ENCODE measurements at places on chromosomes 16 and 17.

GRCh38 chr16:14437426-14437825 lies 192.6 kb downstream of the PARN start:
- no peak for DNase-seq

DNA sequence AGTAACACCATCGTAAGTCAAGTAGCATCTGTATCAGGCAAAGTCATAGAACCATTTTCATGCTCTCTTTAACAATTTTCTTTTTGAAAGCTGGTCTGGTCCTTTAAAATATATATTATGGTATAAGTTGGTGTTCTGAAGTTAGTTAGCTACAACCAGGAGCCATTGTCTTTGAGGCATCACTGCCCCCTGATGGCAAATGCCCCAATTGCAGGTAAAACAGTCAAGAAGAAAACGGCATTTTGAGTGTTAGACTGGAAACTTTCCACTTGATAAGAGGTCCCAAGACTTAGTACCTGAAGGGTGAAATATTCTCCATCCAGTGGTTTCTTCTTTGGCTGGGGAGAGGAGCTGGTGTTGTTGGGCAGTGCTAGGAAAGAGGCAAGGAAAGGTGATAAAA lies 14.1 kb downstream of the TP53 start:
- DNase-seq, result no peak

- no peak for DNase-seq
These were observed 23.7 kb downstream of the ARSG start for GRCh38 chr17:68314916-68315535.

DNA sequence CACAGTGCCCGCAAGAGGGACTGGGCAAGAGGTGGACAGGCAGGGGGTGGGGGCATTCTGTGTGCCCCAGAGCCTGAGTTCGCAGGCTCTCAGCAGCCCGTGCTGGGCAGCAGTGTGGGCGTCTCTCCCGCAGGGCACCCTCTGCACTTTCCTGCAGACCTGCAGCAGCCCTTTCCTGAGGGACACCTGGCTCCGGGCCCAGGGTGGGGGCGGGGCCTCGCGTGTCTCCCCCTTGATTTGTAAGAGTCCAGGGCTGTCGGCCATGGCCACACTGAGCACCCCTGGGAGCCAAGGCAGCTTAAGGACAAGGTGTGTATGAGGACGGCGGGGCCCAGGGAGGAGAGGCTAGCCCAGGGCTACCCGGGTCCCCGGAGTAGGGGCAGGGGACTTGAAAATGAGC lies 33.4 kb upstream of the SLC38A10 start:
- DNase-seq, result no peak

- no peak for DNase-seq
These were observed 2.5 kb downstream of the VASN start for GRCh38 chr16:4373909-4374742.

GRCh38 chr17:79024901-79025737 lies 1.1 kb downstream of the C1QTNF1 start:
- DNase-seq, result no peak

- peak; percentile 50 for DNase-seq
These were observed 597 bp downstream of the OVCA2 start for GRCh38 chr17:2042390-2042847.

DNA sequence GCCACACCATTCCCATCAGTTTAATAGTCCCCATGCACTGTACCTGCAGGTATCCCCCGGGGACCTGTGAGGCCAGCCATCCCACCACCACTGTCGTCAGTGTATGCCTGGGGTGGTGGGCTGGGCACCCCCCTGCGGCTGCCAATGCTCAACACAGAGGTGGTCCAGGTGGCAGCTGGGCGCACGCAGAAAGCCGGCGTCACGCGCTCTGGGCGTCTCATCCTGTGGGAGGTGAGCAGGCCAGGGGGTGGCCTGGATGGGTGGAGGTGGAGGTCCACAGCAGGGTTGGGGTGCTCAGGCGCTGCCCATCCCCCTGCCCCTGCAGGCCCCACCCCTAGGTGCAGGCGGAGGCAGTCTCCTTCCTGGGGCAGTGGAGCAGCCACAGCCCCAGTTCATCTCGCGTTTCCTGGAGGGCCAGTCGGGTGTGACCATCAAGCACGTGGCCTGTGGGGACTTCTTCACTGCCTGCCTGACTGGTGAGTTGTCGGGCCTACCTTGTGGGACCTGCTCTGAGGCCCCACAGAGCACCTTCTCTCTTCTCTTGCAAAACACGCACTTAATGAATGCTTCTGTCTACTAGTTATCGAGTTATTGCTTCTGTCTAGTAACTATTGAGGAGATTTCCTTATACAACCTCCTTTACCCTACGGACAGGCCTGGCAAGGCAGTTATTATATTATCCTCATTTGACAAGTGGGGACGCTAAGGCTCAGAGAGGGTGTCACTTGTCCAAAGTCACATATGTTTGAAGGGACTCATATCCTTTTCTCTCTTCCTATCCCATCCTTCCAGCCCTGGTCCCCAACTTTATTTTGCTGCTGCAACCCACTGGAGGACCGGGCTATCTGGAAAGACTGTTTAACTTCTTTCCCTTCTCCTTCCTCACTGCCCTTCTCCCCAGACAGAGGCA lies 5.8 kb upstream of the TRAF4 start:
- no peak for DNase-seq

GRCh38 chr16:27549464-27549745 lies 308 bp downstream of the GTF3C1 start:
- DNase-seq, result no peak

- no peak for DNase-seq
These were observed 504.2 kb upstream of the SALL1 start for GRCh38 chr16:51655249-51655648.

- DNase-seq, result no peak
These were observed 61.8 kb upstream of the ENDOV start for GRCh38 chr17:80352991-80353665.

DNA sequence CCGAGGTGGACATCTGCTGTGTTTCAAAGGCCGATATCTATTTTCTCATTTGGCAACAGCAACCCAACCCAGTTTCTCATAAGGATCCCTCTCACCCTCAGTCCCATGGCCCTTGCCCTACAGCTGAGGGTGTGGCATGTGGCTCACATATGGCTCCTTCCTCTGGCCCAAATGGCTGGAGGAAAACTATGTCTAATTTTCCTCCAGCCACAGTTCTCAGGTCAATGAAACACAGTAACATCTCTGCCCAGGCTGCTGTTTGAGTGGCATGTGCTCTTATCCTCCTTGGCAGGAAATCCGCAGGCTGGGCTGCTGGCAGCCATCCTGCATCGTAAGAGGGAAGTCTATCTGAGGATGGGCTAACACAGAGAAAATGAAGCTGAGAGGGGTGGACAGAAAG lies 24.1 kb downstream of the SERPINF1 start:
- DNase-seq, result no peak

DNA sequence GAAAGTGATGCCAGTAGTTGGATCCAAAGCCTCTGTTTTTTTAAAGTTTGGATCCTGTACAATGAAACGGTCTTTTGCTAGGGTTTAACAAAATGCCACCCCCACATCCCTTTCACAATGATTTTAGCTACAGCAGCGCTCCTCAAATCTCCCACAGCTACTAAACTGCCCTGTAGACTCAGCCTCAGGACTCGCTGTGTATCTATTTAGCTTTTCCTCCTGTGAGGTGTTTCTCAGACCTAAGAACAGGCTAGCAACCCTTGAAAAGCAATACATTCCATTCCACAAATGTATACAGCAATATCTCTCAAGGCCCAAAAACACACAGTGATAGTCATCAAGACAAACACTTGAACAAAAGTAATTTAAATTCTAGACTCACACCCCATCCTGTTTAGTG lies 206.4 kb downstream of the ZFHX3 start:
- no peak for DNase-seq

DNA sequence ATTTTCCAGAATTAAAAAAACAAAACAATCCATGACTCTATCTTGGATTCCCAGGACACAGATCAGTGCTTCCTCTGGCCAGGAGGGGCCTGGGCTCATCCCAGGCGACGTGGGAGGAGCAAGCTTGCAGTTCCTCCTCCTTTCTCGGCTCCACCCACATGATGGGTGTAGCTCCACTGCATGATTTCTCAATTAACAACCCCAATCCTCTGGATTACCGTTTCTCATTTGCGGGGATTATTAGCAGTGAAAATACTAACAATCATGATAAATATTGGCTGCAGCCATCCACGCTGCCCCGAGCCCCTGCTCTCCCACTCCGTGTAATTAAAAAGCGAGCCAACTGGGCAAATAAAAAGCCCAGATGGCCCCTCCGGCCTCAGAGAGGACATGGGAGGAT lies 46.4 kb upstream of the SDK2 start:
- DNase-seq, result no peak

Measured in HuH-7 (cell line).